H1 (cell line): ENCODE measurements at places on chromosomes 16 and 17. TPM values are rescaled to one million over a fixed set of nuclear protein-coding genes. Genes with fewer than 3 reads are reported as not detected.

GRCh38 chr16:81500833-81501521 is 56.4 kb downstream of the CMIP start:
- DNase-seq, result no peak
- no peak overlapping the region for H3K27ac ChIP-seq
- no peaks in the 10 kb centered on the region for H3K36me3 ChIP-seq
- no peaks in the 10 kb centered on the region for H3K4me1 ChIP-seq

ADCY9 gene
- 13.1 and 13.4 TPM in 2 replicates for total RNA-seq

GRCh38 chr16:82943371-82943770 is 316.6 kb downstream of the CDH13 start:
- no peak overlapping the region for H3K4me3 ChIP-seq
- no peak overlapping the region for H3K27ac ChIP-seq
- H3K36me3 ChIP-seq, result no peaks in the 10 kb centered on the region
- no peak for DNase-seq
- no peaks in the 10 kb centered on the region for H3K4me1 ChIP-seq
- no peaks in the 10 kb centered on the region for H3K27me3 ChIP-seq

- H3K4me1 ChIP-seq, result no peaks in the 10 kb centered on the region
- no peak for DNase-seq
- H3K4me3 ChIP-seq, result no peak overlapping the region
- no peak overlapping the region for H3K27ac ChIP-seq
- H3K36me3 ChIP-seq, result no peaks in the 10 kb centered on the region
Measured at GRCh38 chr17:20077978-20078685, 69.0 kb downstream of the SPECC1 start.

TBC1D3G gene
- not detected in 2 replicates for total RNA-seq

RAI1 gene
- 0.80 and 1.2 TPM in 2 replicates for total RNA-seq

GRCh38 chr16:11677959-11678881 is 10.0 kb downstream of the SNN start:
- H3K36me3 ChIP-seq, result peaks cover 35% of the 10 kb centered on the region
- no peak for DNase-seq
- no peaks in the 10 kb centered on the region for H3K4me1 ChIP-seq
- no peak overlapping the region for H3K4me3 ChIP-seq
- H3K27ac ChIP-seq, result no peak overlapping the region

- H3K4me1 ChIP-seq, result peaks cover 21% of the 10 kb centered on the region; the same call in 1 of the 2 replicates
- H3K27me3 ChIP-seq, result no peaks in the 10 kb centered on the region; the same call in 1 of the 2 replicates
- H3K36me3 ChIP-seq, result no peaks in the 10 kb centered on the region
- peak within 1 kb of the TSS; percentile 57 for H3K4me3 ChIP-seq
Measured at GRCh38 chr17:63699638-63700527, at the start of gene LIMD2. TSS of gene LIMD2 (minus strand) at chr17:63700125. CDS start at chr17:63699298, 827 bp downstream.

STAT5A gene
- total RNA-seq, result 5.4 and 6.0 TPM in 2 replicates

PTGES3L gene
- 2.2 and 3.0 TPM in 2 replicates for total RNA-seq

DNA sequence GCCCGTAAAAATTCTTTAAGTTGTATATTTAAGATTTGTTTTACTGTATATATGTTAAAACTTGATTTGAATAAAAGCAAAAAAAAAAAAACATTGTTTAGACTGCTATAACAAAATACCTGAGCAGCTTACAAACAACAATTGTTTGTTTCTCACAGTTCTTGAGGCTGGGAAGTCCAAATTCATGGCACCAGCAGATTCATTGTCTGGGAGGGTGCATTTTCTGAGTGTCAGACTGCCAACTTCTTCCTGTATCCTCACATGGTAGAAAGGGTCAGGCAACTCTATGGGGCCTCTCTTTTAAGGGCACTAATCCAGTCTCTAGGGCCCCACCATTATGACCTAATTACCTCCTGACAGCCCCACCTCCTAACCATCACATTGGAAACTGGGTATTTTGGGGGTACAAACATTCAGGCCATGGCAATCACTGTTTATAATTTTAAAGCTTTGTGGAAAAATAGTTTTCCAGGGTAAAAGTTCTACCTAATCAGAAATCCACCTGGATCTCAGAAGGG is 281.4 kb downstream of the SLC39A11 start:
- no peak overlapping the region for H3K4me3 ChIP-seq
- H3K27me3 ChIP-seq, result no peaks in the 10 kb centered on the region
- no peaks in the 10 kb centered on the region for H3K4me1 ChIP-seq

DNA sequence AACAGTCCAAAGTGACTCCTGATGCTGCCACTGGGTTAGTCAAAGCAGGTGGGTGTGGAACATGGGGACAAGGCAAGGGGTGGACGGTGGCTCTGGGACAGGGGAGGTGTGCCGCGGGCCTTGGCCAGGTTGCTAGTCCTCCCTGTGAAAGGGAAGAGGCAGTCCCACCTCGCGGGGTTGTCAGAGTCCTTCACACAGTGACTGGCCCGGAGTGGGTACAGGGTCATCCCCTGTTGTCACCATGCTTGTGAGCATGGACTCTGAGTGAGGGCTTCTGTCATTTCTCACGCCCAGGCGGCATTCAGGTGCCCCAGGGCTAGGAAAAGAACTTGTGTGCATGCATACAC is 3.1 kb upstream of the ZNF469 start:
- H3K36me3 ChIP-seq, result no peaks in the 10 kb centered on the region
- no peak for DNase-seq
- H3K27me3 ChIP-seq, result peaks cover 29% of the 10 kb centered on the region
- H3K27ac ChIP-seq, result no peak overlapping the region
- H3K4me3 ChIP-seq, result no peak overlapping the region

BRICD5 gene
- total RNA-seq, result 6.1 and 8.5 TPM in 2 replicates

- no peak for DNase-seq
- no peak overlapping the region for H3K4me3 ChIP-seq
- H3K27me3 ChIP-seq, result no peaks in the 10 kb centered on the region
- no peak overlapping the region for H3K27ac ChIP-seq
Measured at GRCh38 chr16:66228792-66229191, 137.7 kb upstream of the CDH5 start.

ACAP1 gene
- 45.1 and 49.2 TPM in 2 replicates for total RNA-seq

EPOP gene
- 3.3 and 4.0 TPM in 2 replicates for total RNA-seq

- no peak overlapping the region for H3K4me3 ChIP-seq
Measured at GRCh38 chr17:67585077-67585602, 132.6 kb upstream of the NOL11 start.

GRCh38 chr17:9470171-9470570 is 105.4 kb downstream of the STX8 start:
- H3K27me3 ChIP-seq, result no peaks in the 10 kb centered on the region
- no peak overlapping the region for H3K4me3 ChIP-seq
- H3K27ac ChIP-seq, result no peak overlapping the region
- DNase-seq, result no peak
- no peaks in the 10 kb centered on the region for H3K36me3 ChIP-seq
- H3K4me1 ChIP-seq, result no peaks in the 10 kb centered on the region

ALOX15B gene
- 0.46 and 0.63 TPM in 2 replicates for total RNA-seq

- H3K4me3 ChIP-seq, result no peak overlapping the region
- no peak overlapping the region for H3K27ac ChIP-seq
- H3K36me3 ChIP-seq, result no peaks in the 10 kb centered on the region
- DNase-seq, result no peak
- H3K4me1 ChIP-seq, result no peaks in the 10 kb centered on the region
- H3K27me3 ChIP-seq, result no peaks in the 10 kb centered on the region
Measured at GRCh38 chr16:47567321-47567720, 106.2 kb downstream of the PHKB start.

DNA sequence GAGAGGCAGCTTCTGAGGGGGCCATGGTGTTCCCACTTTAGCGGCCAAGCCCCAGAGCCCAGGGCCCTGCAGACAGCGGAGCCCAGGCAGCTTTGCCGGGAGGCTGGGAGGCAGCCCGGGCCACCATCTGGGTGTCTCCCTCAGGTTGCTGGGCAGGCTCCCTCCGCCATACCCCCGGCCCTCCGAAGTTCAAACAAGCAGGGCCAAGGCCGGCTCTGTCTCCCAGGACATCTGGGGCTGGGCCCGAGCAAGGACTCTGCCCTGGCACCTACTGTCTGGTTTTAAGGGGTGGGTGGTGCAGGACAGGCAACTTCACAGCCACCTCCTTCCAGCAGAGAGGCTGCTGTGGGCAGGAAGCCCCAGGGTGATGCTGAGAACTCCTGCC is 2.6 kb downstream of the DUS1L start:
- DNase-seq, result no peak
- no peaks in the 10 kb centered on the region for H3K27me3 ChIP-seq
- peaks cover 14% of the 10 kb centered on the region; the same call in 1 of the 2 replicates for H3K36me3 ChIP-seq
- no peaks in the 10 kb centered on the region for H3K4me1 ChIP-seq
- no peak overlapping the region for H3K4me3 ChIP-seq

C16orf46 gene
- 0.60 and 1.1 TPM in 2 replicates for total RNA-seq

DNA sequence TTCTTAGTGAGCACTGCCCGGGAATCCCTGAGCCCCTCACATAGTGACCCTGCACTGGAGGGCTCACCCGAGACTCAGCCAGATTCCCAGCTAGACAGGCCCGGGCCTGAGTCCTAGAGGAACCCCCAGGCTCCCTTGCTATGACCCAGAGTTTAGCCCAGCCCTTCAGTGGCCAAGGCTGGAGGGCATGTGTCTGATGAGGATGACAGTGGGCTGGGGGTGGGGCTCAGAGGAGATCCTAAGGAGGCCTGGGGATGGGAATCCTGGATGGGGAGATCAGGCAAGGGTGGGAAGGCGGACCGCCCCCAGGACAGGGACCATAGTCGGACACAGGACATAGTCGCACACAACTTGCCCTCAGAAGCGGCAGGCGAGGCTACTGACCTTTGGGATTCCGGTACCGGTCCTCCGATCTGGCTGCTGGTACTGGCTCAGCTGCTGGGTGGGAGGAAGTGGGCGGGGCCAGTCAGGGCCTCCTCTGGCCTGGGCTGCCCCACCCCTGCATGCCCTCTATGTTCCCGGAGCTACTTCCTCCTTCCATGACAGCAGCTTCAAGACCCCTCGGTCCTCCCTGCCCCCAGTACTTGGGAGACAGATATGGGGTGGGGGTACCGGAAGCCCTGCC is 1.1 kb downstream of the CD79B start:
- H3K27ac ChIP-seq, result no peak overlapping the region
- no peaks in the 10 kb centered on the region for H3K4me1 ChIP-seq
- no peaks in the 10 kb centered on the region for H3K27me3 ChIP-seq
- DNase-seq, result peak; percentile 75
- H3K36me3 ChIP-seq, result no peaks in the 10 kb centered on the region

DNA sequence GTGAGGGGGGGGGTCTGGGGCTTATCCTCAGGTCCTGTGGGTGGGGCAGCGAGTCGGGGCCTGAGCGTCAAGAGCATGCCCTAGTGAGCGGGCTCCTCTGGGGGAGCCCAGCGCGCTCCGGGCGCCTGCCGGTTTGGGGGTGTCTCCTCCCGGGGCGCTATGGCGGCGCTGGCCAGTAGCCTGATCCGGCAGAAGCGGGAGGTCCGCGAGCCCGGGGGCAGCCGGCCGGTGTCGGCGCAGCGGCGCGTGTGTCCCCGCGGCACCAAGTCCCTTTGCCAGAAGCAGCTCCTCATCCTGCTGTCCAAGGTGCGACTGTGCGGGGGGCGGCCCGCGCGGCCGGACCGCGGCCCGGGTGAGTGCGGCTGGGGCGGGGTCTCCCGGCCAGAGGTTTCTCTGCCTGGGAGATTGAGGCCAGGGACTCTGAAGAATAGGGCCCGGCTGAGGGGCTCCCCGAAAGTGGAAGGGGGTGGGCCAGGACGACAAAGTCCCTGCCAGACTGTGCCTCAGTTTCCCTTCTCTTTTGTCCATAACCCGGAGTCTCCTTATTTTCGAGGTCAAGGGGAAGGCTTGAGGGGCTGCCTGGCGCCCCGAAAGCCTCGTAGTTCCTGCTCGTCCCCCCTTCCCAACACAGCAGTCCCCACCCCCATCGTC is at the start of gene FGF11:
TSS of gene FGF11 (plus strand) at position 51 of the 651 bp plus-strand sequence. CDS start at position 160, 109 bp downstream.
- no peaks in the 10 kb centered on the region for H3K36me3 ChIP-seq
- peak within 1 kb of the TSS; percentile 65 for H3K4me3 ChIP-seq
- DNase-seq, result no peak
- peaks cover 2% of the 10 kb centered on the region for H3K27me3 ChIP-seq
- H3K27ac ChIP-seq, result peak within 1 kb of the TSS; percentile 98

DNA sequence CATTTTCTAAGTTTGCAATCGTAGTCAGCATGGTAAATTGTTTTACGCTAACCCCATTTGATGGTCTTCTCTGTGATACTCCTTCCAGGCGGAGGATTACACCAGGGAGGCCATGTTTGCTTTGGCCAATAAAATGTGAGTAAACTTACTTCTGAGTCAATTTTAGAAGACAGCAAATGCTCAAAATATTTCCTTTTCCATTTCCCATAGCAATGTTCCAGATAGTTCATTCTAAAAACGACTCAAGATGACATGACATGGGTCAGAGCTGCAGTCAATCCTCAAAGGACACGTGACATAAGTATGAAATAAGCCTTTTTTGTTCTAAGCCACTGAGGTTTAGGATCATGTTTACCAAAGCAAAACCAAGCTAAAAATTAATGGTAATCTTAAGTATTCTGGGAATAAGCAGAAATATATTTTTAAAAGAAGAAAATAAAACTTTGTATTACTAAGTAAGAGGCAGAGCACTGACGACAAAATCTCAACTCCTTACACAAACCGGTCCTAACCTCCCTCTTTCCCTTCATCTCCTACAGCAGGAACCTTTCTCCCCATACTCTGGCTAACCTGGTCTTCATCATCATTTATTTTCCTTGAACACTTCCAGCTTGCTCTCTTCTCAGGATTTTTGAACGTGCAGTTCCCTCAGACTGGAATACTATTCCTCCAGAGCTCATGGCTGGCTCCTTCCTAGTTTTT is 266.2 kb downstream of the CEP112 start:
- H3K27me3 ChIP-seq, result no peaks in the 10 kb centered on the region
- H3K4me3 ChIP-seq, result no peak overlapping the region
- no peaks in the 10 kb centered on the region for H3K4me1 ChIP-seq
- H3K27ac ChIP-seq, result no peak overlapping the region
- no peaks in the 10 kb centered on the region for H3K36me3 ChIP-seq
- DNase-seq, result no peak

DNA sequence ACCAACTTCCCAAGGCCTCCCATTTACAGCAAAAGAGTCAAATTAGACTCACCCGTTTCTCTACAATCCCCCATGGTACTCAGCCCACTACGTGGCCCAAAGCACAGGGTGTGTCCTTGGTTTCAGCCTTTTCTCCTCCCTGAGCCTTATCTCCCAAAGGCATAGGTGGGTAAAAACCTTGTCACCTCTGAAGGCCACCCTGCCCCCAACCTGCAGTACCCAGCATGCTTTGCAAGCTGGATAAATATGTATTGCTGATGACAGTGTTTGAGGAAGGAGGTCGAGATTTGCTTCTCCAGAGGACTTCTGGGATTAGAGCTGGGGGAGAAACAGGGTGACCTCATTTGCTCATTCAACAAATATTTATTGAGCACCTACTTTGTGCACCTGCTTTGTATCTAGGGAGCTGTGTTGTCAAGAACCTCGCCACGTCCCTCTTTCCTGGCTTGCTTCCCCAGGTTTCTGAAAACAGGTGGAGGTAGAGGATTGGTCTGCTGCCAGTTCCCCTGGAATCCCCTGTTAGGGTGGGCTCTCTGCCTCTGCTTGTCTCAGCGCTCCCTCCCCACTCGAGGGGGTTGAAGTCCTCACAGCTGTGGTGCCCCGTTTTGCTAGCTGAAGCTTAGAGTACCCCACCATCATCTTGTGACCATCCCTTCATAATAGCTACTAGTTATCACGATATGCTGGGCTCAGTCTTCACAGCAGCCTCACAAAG is 3.0 kb downstream of the LASP1 start:
- H3K27ac ChIP-seq, result no peak overlapping the region
- H3K4me3 ChIP-seq, result no peak overlapping the region
- H3K27me3 ChIP-seq, result no peaks in the 10 kb centered on the region
- H3K36me3 ChIP-seq, result no peaks in the 10 kb centered on the region
- no peak for DNase-seq
